ENCODE measurements at places on chromosomes 5 and 9. TPM values are rescaled to one million over a fixed set of nuclear protein-coding genes. Genes with fewer than 3 reads are reported as not detected.

LTC4S gene
- 6.1 TPM for total RNA-seq

ZNF366 gene
- total RNA-seq, result not detected

SH3TC2 gene
- total RNA-seq, result not detected

FCN2 gene
- total RNA-seq, result not detected

GAS1 gene
- 0.29 TPM for total RNA-seq

ZDHHC12 gene
- 30.7 TPM for total RNA-seq

CTXN3 gene
- total RNA-seq, result not detected

GPR151 gene
- total RNA-seq, result not detected

SLC28A3 gene
- total RNA-seq, result not detected

PLPPR1 gene
- total RNA-seq, result not detected

ZNF454 gene
- total RNA-seq, result 0.49 TPM

DMRTA1 gene
- total RNA-seq, result not detected

OTP gene
- total RNA-seq, result not detected

GLIPR2 gene
- total RNA-seq, result 7.0 TPM

KIF4B gene
- not detected for total RNA-seq

NXNL2 gene
- not detected for total RNA-seq

SV2C gene
- not detected for total RNA-seq

PCDHA1 gene
- not detected for total RNA-seq

NUTM2G gene
- not detected for total RNA-seq

SARDH gene
- 5.0 TPM for total RNA-seq

GPRIN1 gene
- not detected for total RNA-seq

MACROH2A1 gene
- 99.5 TPM for total RNA-seq

EQTN gene
- not detected for total RNA-seq

TIGD6 gene
- total RNA-seq, result 6.0 TPM

ORM2 gene
- total RNA-seq, result not detected

GNE gene
- 16.5 TPM for total RNA-seq

CCL21 gene
- total RNA-seq, result not detected

SIGMAR1 gene
- total RNA-seq, result 39.8 TPM

PAEP gene
- total RNA-seq, result not detected

FCN1 gene
- 1.1 TPM for total RNA-seq

LRRC26 gene
- not detected for total RNA-seq

SLC45A2 gene
- total RNA-seq, result not detected

MYOT gene
- not detected for total RNA-seq

COL27A1 gene
- 1.7 TPM for total RNA-seq

BAAT gene
- not detected for total RNA-seq

TPD52L3 gene
- not detected for total RNA-seq

MCC gene
- total RNA-seq, result 1.8 TPM

FOXI1 gene
- total RNA-seq, result not detected

ECM2 gene
- not detected for total RNA-seq

B4GALT1 gene
- 30.8 TPM for total RNA-seq

HAVCR1 gene
- total RNA-seq, result 26.5 TPM

PHF24 gene
- not detected for total RNA-seq

SOWAHA gene
- total RNA-seq, result not detected

PITX1 gene
- total RNA-seq, result not detected

MYMK gene
- not detected for total RNA-seq

FOXE1 gene
- total RNA-seq, result not detected
